ENCODE measurements at places on chromosomes 1 and 21.

DNA sequence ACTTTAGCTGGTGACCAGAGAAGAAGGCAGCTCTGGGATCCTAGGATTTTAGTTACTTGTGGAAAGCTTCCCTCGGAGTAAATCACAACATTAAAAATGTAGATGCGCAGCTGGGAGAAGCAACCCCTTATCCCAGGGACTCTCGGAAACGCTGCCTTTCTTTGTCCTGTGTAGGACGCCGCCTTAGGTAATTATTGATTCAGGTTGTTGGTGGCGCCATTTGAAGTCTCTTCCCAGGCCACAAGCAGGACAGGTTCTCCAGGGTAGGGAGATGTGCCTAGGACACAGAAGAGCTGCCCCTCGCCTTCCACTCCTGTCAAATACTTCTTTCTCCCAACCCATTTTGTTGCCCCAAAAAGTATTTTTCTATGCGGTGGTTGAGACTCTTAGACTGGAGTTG lies 10.3 kb downstream of the SLC37A1 start:
- DNase-seq: no peak

GRCh38 chr1:79151006-79151796 lies 144.7 kb upstream of the ADGRL4 start:
- no peak for DNase-seq

- DNase-seq: peak; percentile 81
Observed at GRCh38 chr21:41425954-41426675, at the start of gene MX1. Gene MX1 (plus strand): TSS chr21:41426239. CDS start chr21:41432071, 5,832 bp downstream.

GRCh38 chr1:3012456-3013291 lies 8.6 kb upstream of the ACTRT2 start:
- peak; percentile 26 for DNase-seq

DNA sequence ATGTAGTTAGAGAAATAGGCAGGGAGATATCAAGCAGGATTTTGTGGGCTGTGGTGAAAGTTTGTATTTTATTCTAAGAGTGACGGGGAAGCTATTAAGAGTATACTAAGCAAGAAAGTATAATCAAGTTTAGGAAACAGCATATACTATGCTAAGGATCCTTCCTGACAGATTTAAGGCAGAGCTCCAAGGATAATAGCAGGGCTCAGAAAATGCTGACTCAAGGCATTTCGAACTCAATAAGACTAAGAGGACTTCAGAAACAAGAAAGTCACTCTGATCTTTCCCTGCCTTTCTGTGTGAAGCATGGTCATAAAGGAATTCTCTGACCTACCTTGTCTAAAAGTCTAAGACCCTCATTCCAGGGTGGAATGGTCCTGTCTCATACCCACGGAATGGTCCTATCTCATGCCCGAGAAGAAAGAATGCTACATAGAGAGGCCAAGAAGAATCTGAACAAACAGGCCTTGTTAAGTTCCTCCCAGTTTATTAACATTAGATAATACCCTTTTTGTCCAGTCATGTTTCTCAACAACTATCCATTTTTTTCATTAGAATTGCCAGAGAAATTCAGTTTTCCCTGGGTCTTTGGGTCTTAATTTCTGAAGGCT lies 59.1 kb downstream of the HFM1 start:
- DNase-seq: no peak

GRCh38 chr1:99599678-99600175 lies 46.2 kb upstream of the PALMD start:
- DNase-seq: no peak

GRCh38 chr1:27590917-27591508 lies 12.9 kb downstream of the AHDC1 start:
- DNase-seq: no peak

DNA sequence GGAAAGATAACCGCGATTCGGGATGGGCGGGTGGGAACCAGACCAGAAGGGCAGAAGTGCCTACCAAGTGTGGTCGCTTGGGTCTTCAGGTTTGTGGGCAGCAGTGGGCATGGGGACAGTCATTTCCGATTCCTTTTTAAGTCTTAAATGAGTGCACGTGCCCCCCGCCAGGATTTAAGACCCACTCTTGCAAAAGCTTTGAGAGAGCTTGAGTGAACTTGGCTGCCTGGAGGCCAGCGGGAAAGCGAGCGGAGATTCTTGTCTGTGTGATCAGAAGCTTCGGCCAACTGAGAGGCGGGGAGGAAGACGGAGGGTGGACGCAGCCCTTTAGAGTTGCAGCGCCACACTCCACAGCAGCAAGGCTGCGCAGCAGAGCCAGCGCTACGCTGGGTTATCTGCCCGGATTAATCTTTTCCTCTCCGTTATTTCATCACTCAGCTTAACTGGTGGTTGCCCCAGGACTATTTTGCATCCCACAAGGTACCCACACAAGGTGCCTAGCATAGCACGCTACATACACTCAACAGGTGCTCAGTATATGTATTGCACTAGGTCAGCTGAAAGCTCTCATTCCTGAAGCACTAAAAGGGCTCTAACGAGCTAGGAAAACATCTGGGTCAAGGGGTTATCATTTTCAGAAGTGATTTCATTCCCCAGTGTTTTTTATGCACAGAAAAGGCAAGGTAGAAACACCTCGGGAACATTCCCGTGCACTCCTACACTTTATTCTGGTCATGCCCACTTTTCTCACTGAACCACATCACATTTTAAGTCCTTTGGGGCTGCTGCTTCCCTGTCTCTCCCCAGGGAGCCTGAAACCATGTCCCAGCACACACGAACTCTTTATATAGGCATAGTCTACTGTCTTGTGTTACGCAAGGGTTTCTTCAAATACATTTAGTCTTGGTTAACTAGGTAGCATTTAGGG lies 1.5 kb upstream of the BATF3 start:
- DNase-seq: no peak

GRCh38 chr1:165928075-165928731 lies 100.8 kb downstream of the UCK2 start:
- DNase-seq: peak; percentile 16

- peak; percentile 42 for DNase-seq
Observed at GRCh38 chr1:2840036-2840809, 38.7 kb upstream of the TTC34 start.

- DNase-seq: no peak
Observed at GRCh38 chr1:155136748-155137147, 1.1 kb downstream of the SLC50A1 start.
